Activated CD8-positive, alpha-beta memory T cell treated with anti-CD3 and anti-CD28 coated beads, Interleukin-2, amount 10 ng/mL, durations not matched to agents 7 days and 5 days (primary cell): ENCODE measurements at places on chromosomes 16 and 17.
A peak's percentile ranks its signal among the peaks of the same experiment; 100 is the strongest.

DNA sequence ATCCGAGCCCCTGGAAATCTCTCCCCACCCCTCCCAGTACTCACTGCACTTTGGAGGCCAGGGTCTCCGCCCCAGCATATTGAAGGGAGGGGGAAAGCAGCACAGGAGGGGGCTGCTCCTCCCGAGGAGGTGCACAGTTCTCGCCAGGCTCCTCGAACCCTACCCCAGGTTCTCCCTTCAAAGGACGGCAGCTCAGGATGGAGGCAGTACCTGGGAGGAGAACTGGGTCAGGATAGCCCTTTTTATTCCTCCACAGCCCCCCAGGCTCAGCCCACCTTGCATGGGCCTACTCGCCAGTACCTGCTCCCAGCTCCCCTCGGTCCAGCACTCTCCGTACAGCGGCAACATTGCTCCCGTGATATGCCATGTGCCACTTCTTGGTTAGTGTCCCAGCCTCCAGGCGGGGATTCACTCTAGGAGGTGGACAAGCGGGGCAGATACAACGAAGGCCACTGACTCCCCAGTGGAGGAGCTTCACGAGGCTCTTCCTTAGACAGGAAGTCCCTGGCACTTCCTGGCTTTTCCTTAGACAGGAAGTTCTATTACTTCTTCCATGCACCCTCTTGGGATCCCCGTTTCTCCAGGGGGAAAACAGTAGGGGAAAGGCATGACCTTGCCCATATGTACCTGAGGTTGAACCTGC is 2.1 kb upstream of the GPS2 start:
- DNase-seq, result no peak

GRCh38 chr16:11128211-11129141 is 127.5 kb downstream of the SOCS1 start:
- peak; percentile 52 for DNase-seq

GRCh38 chr16:52251495-52251894 is 295.4 kb downstream of the TOX3 start:
- DNase-seq, result no peak

- no peak for DNase-seq
These were observed 110.2 kb upstream of the NLRP1 start for GRCh38 chr17:5694551-5694950.

DNA sequence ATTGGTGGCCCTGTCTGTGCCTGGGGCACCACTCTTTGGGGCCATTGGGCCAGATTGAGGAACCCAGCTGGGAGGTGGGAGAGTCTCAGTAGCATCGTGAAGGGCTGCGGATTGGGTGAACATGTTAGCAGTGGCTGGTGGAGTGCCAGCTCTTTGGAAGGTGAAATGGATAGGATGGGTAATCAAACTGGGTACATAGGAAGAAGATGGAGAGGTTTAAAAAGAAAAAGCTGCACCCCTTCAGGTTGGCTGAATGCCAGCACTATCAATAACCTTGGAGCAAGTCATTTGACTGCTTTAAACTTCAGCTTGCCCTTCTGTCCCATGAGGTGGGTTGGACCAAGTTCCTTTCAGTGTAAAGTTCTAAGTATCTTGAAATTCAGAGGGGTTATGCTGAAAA is 95.0 kb downstream of the RPTOR start:
- no peak for DNase-seq

DNA sequence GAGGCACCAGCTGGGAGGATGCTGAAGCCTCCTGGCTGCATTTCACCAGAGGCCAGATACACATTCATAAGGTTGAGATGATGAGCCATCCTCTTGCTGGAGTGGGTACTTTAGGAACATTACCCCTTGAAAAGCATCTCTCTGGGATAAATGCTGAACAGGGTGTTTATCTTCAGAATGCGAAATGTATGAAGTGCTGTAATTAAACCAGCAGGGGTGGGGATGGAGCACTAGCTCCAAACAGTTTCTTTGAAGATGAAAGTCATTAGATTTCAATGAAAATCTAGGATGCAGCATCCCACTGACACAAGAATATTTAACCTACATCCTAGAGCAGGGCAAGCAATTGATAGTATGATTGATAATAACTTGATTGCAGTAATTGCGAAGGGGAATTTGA is 158.1 kb downstream of the CYLD start:
- no peak for DNase-seq

DNA sequence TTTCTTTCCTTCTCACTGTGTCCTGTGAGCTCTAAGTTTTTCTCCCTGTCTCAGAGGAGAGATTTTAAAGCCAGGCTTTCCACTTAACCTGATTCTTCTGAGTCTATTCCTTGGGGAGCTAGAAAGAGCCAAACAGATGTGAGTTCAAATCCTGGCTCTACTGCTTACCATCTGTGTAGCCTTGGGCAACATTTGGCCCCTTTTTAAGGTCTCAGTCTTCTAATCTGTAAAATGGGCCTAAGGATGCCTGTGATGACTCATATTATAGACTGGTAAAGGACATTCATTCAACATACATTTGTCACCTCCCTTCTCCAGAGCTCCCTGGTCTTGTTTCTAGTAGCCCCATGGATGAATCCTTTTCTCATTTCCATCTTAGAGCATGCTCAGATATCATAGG is 304.0 kb downstream of the SHISA9 start:
- no peak for DNase-seq

- peak; percentile 90 for DNase-seq
These were observed 672 bp upstream of the ALKBH5 start for GRCh38 chr17:18182978-18183333.

DNA sequence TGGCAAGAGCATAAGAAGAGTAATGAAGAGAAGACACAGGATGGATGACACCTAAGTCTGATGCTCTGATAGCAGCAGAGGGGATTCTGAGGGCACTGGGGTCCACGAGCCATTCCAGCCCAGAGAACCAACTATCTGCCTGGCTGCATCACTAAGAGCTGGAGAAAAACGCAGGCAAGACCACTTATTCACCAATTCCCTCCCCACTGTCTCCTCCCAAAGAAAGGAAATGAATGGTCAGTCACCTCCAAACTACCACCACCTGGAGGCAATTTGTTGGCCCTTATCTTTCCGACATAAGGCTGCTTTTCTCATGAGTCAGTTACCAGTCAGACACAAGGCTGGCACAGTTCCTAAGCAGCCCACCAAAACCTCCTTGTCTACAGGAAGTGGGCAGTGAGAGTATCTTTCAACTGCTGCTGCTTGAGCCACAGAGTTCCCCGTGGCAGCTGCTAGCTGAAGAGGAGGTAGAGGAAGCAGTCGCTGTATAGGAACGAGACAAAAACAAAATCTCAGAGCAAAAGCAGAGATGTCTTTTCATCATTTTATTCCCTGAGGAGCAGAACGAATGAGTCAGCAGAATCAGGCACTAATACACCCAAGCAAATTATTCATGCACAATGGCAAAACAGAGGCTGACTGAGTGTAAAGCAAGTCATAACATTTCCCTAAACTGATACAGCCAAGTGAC is 111.1 kb downstream of the SMG6 start:
- peak; percentile 86 for DNase-seq

DNA sequence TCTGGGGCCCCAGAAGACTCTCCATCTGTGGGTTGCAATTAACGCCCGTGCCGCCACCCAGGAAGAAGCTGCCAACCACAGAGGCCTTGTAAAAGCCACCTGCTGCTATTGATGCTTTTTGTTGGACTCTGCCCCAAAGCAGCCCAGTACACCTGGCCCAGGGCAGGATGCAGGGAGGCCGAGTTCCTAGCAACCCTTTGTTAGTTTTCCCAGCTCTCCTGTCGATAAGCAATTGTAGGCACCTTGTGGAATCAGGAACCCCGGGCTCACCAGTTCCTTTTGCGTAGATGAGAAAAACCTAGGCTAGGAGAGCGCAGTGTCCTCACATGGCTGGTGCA is 103.3 kb downstream of the ABCC6 start:
- DNase-seq, result no peak

GRCh38 chr17:59186850-59187249 is 23.0 kb upstream of the SMG8 start:
- no peak for DNase-seq

- DNase-seq, result peak; percentile 74
These were observed 379 bp upstream of the OTOP2 start for GRCh38 chr17:74923538-74924249.

DNA sequence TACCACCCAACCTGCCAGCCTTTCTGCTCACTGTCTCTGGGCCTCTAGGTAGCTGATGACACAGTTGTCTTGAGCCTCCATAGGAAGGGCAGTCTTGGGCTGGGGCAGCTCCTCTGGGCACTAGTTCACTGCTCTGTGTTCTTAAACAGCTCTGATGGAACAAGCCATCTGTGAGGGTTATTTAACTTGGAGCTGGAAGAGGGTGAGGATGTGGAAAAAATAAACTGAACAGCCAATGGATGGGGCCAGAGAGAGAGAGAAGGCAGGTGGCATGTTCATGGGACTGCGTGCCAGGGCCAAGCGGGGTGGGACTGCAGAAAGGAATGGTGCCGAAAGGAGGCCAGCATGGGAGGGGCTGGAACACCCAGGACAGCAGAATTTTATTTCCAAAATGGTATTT is 52.6 kb downstream of the HIC1 start:
- DNase-seq, result no peak

DNA sequence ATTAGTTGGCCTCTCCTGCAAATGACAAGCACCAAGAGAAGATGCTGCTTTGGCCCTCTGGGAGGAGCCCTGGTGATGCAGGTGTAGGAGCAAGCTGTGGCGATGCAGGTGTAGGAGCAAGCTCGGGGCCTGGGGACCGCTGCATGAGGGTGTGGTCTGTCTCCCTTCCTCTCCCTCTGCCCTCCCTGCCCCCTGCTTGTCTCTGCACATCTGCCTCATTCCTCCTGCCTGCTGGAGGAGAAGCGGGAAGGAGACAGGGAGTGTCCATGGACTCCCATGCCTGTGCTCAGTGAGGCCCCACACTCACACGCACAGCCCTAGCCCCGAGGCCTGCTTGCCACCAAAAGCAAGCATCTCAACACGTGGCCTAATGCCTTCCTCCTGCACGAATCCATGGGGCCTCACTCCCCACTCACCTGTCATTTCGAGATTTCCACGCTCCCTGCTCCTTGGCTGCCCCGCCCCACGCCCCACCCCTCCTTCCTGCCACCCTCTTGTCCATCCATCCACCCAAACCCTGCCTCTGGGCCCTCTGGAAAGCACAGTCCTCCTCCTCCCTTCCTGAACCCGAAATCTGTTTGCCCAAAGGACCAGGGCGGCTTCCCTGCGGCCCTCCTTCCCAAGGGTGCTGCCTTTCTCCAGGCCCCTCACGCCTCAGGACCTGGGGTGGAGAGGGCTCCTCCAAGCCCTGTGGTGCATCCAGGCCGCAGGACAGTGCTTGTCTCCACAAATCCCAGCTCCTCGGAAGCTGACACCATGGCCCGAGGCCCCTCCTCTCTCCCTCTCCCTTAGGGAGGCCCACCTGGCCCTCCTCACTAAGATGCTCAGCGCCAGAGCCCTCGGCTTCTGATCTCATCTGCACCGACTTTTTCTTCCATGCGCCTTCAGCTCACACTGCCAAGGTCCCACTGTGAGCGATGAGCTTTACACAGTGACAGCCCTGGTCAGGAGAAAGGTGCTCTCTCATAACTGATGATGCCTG is 11.8 kb upstream of the ALDH3A1 start:
- no peak for DNase-seq

DNA sequence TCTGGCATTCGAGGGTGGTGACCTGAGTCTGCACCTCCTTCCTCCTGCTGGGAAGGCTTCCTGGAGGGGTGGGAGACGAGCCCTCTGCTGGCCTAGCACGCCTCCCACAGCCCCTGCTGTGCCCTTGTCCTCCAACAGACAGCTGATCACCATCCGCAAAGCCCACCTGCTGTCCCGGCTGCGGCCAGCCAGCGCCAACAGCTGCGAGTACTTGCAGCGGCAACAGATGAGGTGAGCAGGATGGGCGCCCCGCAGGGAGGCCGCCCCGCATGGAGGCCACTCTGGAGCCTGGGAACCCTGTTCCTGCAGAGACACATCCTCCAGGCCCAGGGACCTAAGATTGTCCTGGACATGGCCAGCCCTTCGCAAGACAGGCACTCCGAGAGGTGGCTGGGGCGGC is 21.6 kb downstream of the UBALD1 start:
- no peak for DNase-seq

DNA sequence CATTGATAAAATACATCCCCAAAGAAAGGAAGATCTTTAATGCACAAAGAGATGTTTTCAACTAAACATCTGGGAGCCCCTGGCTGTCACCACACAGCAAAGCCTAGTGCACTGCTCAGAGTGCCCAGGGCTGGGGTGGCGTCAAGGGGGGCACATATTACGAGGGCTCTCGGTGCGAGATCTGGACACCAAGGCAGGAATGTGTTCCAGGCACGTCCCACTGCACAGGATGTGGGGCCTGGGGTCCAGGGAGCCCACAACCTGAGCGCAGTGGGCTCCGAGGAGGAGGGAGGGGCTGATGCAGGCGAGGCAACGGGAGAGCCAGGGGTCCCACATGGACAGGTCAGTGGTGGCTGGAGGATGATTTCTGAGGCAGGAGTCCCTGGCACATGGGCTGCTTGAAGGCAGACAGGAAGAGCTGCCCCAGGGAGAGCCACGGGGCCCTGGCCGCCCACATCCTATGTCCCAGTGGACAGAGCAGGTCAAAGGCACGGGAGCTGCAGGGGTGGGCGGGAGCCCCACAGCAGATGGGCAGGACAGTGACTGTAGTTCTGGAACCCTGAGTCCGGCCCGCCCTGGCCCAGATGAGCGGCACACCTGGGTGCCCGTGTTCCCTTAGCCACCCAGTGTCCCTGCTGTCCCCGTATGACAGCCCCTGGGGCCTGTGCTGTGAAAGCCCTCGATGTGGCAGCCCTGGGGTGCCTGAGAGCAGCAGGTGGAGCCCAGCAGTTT is 56.4 kb downstream of the ZNF778 start:
- no peak for DNase-seq

GRCh38 chr17:801660-802059 is 19.5 kb downstream of the MRM3 start:
- DNase-seq, result no peak

- no peak for DNase-seq
These were observed 104.4 kb downstream of the MYO1D start for GRCh38 chr17:32772453-32773025.

GRCh38 chr17:57707892-57708291 is 37.2 kb downstream of the CCDC182 start:
- no peak for DNase-seq

DNA sequence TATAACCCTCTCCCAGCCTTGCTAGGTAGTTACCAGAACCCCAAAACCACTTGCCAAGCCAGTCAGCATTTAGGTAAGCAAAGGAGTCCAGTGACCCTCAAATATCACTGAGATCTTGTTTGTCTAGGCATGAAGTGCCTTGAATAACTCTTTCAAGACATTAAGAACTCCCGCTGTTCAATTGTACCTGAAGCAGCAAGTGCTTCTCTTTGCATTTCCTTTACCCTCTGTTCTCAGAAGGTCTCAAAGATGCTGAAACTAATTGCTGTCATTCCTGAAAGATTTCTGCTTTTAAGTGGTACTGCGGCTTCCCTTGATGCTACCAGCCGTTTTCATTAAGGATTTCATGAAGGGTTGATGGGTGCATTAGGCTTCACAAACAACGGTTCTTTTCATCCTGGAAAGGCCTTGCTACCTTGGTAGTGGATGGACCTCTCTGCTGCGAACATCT is 142.7 kb downstream of the PITPNC1 start:
- DNase-seq, result no peak

GRCh38 chr17:16529906-16530305 is 37.9 kb upstream of the LRRC75A start:
- no peak for DNase-seq

- DNase-seq, result peak; percentile 75
These were observed at the start of gene BAHCC1 for GRCh38 chr17:81394921-81395599. BAHCC1 (plus strand) TSS chr17:81395457; CDS start chr17:81399740, 4,283 bp downstream.
